Stimulated activated CD4-positive, alpha-beta T cell treated with anti-CD3 and anti-CD28 coated beads, Interleukin-15, amount 100 ng/mL, for 1 hour (primary cell): ENCODE measurements at places on chromosomes 5 and 9.

GRCh38 chr5:82156874-82157273 lies 121.3 kb downstream of the RPS23 start:
- DNase-seq = no peak

DNA sequence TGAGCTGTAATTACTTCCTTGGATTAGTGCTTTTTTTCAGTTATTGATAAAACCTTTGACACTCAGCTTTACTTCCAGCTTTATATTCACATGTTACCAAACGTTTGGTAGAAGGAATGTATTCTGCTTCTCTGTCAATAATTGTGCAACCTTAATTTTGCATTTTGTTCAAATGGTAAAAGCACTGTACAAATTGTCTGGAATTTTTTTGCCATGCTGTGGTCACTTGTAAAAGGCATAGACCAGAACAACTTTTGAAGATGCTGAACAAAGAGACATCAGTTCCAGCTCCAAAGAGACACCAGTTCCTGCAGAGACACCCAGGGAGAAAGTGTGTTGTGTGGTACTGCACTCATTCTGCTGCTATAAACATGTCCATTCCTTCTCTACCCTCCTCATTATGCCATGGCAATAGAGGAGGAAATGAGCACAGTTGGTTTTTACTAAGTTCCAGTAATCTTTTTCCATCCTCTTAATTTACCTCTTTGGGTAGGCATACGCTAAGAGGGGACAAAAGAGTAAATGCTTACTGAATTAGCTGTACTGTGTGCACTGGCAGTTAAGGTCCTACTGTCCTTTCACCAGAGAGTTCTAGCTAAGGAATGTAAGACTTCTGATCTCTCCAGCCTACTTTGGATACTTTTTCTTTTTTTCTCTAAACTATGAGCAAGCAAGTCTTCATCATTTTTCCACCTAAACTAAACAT lies 387.4 kb downstream of the FGF10 start:
- no peak for DNase-seq

DNA sequence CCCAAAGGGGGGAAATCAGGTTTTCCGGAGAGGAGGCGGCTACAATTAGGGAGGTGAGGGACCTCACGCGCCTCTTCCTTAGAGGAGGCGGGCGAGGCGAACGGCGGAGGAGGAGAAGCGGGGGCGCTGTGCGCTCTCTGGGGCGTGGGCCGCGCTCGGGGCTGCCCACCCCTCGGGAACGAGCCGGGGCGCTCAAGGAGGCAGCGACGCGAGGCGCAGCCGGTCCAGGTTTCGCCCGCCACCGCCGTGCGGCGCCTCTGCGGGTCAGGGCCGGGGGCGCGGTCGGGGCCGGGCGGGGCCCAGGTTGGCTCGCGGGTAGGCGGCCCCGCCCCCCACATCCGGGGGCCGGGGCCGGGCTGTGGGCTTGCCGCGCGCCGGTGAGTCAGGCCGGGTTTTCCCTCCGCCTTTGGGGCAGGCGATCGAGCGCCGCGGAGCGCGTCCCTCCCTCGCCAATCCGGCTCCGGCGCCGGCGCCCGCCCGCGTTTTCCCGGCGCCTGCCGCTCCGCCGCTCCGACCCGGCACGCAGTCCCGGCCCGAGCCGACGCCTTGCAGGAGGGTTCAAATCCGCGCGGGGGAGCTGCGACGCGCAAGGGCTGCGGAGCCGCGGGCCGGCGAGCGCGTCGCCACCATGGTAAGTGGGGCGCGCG lies at the start of gene N4BP3:
TSS of gene N4BP3 (plus strand) at position 392 of the 647 bp plus-strand sequence. CDS start 6,052 bp downstream, outside the sequence.
- peak; percentile 79 for DNase-seq

- DNase-seq = no peak
These were observed 244.8 kb downstream of the PBX3 start for GRCh38 chr9:125991886-125992529.

DNA sequence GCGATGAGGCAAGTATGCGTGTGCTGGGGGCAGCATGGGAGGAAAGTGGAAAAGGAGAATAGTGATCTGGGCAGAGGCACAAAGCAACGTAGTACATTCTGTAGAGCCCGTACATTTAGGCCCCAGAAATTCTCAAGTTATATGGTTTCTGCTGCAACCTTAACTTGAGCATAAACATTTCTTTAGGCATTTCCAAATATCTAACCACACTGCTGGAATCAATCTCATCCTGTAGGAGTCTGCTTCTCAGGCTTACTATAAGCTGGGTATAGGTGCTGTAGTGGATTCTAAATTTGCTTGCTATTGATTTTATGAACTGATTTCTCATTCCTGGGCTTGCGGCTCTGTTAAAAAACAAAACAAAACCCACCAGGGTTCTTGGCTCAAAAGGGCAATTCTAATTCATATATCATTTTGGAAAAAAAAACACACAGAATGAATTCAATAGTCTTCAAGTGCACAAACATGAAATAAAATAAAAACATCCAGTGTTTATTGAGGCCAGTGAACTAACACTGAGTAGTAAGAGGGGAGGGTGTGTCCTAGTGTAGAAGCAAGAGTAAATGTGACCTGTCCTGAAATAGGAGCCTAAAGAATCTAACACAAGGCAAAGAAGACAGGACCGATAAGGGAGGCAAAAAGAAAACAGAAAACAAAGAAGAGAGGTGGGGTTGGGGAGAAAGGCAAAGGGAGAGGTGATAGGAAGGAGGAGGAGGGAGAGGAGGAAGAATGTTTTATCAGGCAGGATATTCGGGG lies 145.5 kb upstream of the LHFPL2 start:
- DNase-seq = no peak

DNA sequence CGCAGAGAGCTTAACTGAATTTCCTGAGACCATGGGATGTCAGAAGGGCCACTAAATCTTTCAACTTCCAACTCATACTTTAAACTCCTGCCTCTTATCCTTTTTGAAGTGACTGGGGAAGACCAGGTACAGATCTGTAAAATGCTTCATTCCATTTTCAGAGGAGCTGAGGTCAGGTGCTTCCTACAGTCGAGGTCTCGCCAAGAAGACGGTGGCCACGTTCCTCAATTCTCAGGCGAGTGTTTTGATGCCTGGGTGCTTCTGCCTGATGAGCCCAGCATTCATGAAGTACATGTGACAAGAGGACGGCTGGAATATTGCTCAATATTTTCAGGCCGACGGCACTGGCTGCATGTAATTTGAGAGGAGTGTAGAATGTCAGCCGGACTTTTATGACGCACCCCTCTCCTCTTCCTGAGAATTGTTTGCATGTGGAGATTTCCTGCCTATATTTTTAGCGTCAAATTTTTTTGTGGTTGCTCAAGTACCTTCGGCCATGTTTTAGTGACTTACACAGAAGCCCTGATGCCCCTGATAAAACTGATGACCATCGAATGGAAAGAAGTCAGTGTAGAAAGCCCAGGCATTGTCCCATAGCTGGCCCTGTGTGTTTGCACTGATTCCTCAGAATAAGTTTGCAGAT lies 38.8 kb upstream of the GLRX start:
- no peak for DNase-seq

DNA sequence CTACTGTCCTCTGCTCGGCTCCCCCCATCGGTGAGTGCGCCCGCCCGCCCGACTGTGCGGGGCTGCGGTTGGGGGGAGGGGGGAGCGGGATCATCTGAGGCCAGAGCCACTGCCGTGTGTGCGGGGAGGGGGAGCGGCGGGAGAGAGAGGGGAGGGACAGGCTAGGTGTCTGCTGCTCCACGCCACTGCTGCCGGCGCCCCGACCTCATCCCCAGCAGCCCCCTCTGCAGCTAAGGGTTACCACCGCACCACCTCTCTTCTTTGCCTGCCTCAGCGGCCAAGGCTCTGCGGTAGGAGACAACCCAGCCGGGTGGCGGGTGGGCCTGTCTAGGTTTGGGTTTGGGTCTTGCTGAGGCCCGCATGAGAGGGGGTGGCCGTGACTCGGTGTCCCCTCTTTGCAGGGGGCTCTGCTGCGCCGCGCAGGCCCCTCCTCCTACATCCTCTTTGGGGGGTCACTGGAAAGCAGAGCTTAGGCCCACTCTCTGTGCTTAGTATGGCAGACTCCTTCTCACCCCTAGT lies 670 bp upstream of the PURA start:
- DNase-seq = no peak

GRCh38 chr9:127541865-127542264 lies 70.2 kb upstream of the STXBP1 start:
- DNase-seq = no peak

DNA sequence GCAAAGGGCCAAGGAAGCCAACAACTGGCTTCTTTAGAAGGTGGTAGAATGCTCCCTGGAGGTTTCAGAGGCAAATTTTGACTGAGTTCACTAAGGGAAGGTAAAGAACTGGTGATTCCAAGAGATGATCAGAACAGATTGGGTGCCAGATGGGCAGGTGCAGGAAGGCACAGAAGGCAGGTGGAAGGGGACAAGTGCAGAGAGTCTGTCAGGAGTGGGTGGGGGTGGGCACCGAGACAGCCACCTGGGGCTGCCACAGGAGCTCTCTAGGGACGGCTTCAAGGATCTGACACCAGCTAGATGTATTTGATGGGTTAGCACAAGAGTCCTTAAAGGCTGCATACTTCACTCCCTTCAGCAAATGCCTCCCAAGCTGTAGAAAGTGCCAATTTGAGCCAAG lies 207.3 kb downstream of the PTTG1 start:
- DNase-seq = no peak

DNA sequence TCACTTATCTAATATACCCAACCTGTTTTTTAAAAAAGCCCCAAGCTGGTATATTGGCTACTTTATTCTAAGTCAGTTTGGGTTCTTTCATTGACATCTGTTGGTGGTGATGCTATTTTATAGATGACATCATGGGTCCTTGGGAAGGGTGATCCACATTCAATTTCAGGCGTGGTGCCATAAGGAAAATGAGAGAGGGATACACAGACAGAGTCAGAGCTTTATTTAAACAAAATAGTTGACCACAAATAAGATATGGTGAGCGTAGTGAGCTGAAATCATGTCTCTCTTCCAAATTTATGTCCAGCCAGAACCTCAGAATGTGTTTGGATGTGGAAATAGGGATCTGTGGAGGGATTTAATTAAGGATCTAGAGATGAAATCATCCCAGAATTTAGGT lies 302.4 kb downstream of the MAT2B start:
- no peak for DNase-seq

DNA sequence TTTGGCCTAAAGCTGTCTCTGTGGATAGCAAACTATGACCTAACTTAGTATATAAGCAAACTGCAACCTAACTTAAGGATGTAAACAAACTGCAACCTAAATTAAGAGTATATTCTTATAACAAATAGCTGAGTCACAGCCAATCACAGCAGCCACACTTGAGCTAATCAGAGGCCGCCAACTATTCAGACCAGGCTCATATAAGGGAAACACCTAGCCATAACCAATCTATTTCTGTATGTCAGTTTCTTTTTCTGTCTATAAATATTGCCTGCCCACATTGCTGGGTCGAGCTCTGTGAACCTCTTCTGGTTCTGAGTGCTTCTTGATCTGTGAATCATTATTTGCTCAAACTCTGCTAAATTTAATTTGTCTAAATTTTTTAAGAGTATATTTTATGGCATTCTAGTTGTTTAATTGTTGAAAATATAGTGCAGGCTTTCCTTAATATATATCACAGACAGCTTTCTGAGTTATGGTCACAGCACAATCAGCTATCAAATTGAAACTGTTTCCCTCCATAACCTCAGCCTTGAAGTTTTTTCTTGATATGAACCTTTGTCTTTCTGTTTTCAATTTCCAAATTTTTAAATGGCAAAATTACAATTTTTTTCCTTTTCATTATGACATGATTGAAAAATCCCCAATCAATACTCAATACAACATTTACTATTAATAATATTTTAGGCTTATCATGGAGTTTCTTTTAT lies 327.1 kb upstream of the NUDT12 start:
- no peak for DNase-seq

- DNase-seq = no peak
These were observed 458.8 kb downstream of the DTWD2 start for GRCh38 chr5:118529361-118530144.

- no peak for DNase-seq
These were observed 6.4 kb downstream of the B4GALT7 start for GRCh38 chr5:177606071-177607051.

- DNase-seq = no peak
These were observed 17.1 kb upstream of the SYNPO start for GRCh38 chr5:150623152-150623877.

DNA sequence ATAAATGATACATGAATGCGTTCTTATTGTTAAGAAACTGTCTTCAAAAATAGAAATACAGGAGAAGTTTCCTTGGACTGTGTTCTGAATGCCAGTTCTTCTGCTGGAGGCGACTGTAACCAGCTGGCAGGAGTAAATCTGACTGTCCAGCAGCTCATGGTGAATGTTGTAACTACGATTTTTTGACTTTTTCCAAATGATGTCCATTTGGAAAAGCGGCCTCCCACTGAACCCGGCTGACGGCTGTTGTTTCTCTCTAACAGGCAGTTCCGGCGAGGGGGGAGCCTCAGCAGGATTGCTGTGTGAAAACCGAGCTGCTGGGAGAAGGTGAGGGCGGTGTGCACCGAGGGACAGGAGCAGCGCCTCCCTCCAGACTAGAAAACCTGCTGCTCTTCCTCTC lies 91.9 kb downstream of the EHMT1 start:
- no peak for DNase-seq

DNA sequence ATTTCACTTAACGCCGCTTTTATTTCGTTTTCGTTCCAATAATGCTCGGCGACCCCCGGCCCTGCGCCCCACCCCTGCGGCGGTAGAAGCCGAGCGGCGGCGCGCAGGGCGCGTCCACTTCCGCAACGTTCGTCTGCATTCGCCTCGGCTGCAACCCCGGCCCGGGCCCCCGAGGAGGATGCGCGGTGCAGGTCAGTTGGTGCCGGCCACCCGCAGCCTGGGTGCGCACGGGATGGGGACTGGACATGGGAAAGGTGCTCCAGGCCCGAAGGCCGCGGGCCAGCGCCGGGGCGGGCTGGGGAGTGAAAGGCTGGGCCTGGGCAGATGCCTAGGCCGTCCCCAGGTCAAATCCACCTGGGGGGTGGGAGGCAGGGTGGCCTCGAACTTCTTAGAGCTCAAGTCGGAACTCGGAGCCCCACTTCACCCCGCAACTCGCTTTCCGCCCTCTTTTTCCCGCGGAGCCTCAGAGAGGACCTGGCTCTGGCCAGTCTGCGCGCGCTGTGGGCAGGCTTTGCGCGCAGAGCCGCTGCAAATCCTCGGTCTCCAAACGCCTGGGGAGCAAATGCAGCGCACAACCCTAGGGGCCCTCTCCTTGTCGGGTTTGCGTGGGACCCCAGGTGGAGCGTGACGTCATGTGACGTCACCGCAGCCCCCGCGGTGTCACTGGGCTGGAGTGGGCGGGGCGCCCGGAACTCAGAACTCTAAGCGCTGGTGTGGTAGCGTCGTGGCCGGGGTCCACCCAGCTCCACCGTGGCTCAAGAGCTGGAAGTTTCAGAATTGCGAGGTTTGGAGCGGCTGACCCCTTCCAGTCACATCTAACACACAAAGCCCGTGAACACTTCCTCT lies 3.3 kb downstream of the TLX3 start:
- DNase-seq = no peak

DNA sequence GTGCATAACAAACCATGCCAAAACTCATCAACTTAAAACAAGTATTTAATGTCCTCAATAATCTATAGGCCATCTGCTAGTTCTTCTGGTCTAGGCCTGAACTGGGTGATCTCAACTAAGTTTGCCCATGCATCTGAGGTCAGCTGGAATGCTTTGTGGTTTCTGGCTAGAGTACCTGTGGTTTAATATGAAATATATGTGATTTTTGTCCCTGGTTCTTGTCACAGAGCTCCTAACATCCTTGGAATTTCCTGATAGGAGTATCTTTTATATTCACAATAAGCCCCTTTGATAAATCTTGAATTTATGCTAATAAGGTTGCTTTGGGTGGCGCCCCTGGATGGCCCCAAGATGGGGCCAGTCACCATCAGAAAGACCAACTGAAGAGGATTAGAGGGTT lies 535.9 kb downstream of the DNAH5 start:
- no peak for DNase-seq
